Pancreas (tissue), 10 donors: ENCODE measurements at places on chromosomes 12 and 14. TPM values are rescaled to one million over a fixed set of nuclear protein-coding genes. Genes with fewer than 3 reads are reported as not detected.

PRICKLE1 gene
- total RNA-seq = 1.9 TPM

NAV3 gene
- 2.2 TPM for total RNA-seq

KRT2 gene
- total RNA-seq = not detected

CPNE6 gene
- total RNA-seq = not detected

ALG10 gene
- total RNA-seq = 4.9 TPM

PDZRN4 gene
- not detected for total RNA-seq

SERPINA9 gene
- not detected for total RNA-seq

SMCO2 gene
- 0.35 TPM for total RNA-seq

CLEC14A gene
- 3.1 TPM for total RNA-seq

FOXG1 gene
- not detected for total RNA-seq

KCNA5 gene
- 0.95 TPM for total RNA-seq

GRCh38 chr12:83113945-83114344, 427.2 kb downstream of the TMTC2 start:
- no peaks in the 10 kb centered on the region for H3K36me3 ChIP-seq
- no peaks in the 10 kb centered on the region for H3K4me1 ChIP-seq
- H3K27ac ChIP-seq = no peak overlapping the region
- H3K4me3 ChIP-seq = no peak overlapping the region
- no peaks in the 10 kb centered on the region for H3K27me3 ChIP-seq
- no peak for DNase-seq

DNA sequence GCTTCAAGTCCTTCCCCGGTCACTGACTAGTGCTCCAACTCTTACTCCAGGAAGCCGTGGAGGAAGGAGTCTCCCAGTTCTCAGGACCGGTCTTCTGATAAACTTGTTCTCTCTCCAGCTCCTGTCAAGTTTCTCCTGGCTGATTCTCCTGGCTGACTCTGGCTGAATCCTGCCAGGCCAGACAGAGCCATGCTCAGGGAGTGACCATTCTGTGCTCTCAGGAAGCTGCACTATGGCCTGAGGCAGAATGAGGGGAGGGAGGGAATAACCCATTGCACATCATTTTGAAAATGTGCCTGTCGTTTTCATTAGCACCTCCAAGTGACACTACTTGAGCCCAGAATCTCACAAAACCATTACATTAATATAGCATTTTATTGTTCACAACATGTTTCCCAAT, 80.8 kb downstream of the IFNG start:
- H3K36me3 ChIP-seq = no peaks in the 10 kb centered on the region
- no peak for DNase-seq
- H3K4me3 ChIP-seq = no peak overlapping the region
- H3K4me1 ChIP-seq = no peaks in the 10 kb centered on the region
- H3K27me3 ChIP-seq = no peaks in the 10 kb centered on the region

DNA sequence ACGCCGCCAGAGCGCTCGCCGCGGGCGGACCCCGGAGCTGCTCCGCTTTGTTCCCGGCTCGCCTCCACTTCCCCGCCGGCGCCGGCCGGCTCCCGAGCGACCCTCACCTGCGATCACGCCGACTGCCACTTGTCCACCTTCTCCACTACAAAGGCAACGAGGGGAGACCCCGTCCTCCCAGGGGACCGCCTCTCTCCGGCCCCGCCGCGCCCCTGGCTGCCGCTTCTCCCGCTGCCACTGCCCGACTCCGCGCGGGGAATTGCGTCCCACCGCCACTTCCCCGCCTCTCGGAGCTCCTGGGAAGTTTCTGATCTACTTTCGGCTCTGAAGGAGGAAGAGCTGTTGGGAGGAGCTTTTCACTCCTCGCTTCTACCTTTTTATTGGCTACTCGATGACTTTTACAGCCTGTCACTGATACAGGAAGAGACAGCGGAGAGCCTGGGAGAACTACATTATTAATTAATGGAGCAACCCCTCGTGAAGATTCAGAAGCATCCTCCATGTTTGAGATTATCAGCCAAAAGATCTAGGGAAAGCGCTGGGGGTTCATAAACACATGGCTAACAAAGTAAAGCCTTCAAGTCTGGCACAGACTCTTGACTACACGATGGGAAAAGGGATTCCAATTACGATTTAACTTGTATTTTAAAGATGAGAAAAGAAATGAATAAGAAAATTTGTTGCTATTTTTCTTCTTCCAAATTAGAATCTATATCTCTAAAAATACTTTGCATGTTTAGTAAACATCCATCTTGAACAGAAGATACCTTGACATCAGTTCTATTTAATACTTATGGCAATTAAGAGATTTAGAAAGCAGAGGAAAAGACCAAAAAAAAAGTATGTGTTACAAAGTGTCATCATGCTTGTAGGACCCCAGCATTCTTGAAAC, at the start of gene BAZ1A:
BAZ1A (minus strand) TSS at position 330 of the 892 bp plus-strand sequence. CDS start 756 bp downstream, outside the sequence.
- H3K27ac ChIP-seq = peak within 1 kb of the TSS; percentile 97
- no peaks in the 10 kb centered on the region for H3K36me3 ChIP-seq
- no peaks in the 10 kb centered on the region for H3K27me3 ChIP-seq
- peak; percentile 58 for DNase-seq
- peak within 1 kb of the TSS; percentile 78 for H3K4me3 ChIP-seq

DNA sequence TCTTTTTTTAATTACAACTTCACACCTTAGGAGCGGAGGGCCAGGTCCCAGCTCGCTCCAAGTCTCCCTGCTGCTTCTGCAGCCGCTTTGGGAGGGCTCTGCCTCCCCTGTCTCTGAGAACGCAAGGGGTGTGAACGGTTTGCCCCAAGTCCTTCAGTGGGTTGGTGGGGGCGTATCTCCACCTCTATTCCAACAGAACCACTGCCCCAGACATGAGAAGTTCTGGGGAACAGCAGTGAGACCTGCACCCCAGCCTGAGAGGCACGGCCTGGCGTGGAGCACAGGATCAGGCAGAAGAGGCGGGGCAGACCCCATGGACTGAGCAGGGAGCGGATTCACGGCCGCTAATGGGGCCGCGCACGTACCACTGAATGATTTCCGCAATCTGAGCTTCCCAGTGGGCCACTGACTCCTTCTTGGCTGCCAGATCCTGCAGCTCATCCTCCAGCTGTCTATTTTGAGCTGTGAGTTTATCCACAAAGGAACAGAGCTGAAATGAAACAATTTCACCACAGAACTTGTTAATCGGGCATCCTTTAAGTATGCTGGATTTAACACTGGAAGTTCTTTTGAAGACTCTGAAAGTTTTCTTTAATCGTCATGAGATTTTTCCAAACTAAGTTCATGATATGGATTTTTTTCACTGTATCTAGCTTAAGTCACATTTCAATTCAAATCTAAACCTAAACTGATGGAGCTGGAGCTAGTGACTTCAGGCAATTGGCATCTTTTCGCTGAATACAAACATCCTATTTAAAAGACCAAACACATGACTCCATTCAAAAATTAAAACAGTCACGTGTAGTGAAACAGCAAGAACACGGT, 44.4 kb downstream of the AMN start:
- H3K4me1 ChIP-seq = no peaks in the 10 kb centered on the region
- H3K4me3 ChIP-seq = no peak overlapping the region
- no peaks in the 10 kb centered on the region for H3K27me3 ChIP-seq
- no peak overlapping the region for H3K27ac ChIP-seq

DNA sequence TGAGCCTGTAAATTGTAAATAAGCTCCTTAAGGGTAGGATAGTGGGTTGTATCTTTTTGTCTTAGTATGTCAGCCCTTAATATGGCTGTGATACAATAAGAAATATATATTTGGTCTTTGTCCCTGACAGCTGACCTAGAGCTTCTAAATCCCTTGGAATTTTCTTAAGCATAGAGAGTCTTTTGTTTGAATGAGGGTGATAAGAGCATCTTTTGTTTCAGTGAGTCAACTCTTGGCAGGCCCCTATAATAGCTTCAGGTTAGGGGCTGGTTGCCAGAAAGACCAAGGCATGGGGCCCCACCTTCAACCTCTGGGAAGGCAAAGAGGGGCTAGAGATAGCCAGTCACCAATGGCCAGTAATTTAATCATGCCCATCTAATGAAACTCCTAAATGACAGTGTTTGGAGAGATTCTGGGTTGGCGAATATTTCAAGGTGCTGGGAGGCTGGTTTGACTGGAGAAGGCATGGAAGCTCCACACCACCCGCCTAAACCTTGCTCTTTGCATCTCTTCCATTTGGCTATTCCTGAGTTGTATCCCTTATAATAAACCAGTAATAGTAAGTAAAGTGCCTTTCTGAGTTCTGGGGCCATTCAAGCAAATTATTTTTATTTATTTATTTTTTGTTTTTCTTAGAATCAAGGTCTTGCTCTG, 10.5 kb downstream of the PALS1 start:
- no peaks in the 10 kb centered on the region for H3K27me3 ChIP-seq
- no peak overlapping the region for H3K4me3 ChIP-seq
- H3K4me1 ChIP-seq = peaks cover 6% of the 10 kb centered on the region
- no peaks in the 10 kb centered on the region for H3K36me3 ChIP-seq
- no peak overlapping the region for H3K27ac ChIP-seq

DNA sequence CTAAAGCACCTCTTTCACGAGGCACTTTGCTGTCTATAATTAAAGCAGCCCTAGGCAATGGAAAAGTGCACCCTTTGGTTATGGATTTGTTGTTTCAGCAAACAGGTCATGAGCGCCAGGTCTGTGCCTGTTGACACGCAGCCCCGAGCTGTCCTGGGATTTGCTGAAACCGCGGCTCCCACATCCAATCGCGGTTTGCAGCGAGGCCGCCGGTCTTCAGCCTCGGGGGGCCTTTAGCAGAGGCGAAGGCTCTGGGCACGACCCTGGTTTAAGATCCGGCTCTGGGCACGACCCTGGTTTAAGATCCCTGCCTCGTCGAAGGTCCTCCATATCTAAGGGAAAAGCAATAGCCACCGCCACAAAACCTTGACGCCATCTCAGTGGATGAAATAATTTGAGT, 79.2 kb downstream of the GLT1D1 start:
- no peak for DNase-seq
- no peaks in the 10 kb centered on the region for H3K27me3 ChIP-seq
- no peak overlapping the region for H3K4me3 ChIP-seq
- no peaks in the 10 kb centered on the region for H3K4me1 ChIP-seq

DNA sequence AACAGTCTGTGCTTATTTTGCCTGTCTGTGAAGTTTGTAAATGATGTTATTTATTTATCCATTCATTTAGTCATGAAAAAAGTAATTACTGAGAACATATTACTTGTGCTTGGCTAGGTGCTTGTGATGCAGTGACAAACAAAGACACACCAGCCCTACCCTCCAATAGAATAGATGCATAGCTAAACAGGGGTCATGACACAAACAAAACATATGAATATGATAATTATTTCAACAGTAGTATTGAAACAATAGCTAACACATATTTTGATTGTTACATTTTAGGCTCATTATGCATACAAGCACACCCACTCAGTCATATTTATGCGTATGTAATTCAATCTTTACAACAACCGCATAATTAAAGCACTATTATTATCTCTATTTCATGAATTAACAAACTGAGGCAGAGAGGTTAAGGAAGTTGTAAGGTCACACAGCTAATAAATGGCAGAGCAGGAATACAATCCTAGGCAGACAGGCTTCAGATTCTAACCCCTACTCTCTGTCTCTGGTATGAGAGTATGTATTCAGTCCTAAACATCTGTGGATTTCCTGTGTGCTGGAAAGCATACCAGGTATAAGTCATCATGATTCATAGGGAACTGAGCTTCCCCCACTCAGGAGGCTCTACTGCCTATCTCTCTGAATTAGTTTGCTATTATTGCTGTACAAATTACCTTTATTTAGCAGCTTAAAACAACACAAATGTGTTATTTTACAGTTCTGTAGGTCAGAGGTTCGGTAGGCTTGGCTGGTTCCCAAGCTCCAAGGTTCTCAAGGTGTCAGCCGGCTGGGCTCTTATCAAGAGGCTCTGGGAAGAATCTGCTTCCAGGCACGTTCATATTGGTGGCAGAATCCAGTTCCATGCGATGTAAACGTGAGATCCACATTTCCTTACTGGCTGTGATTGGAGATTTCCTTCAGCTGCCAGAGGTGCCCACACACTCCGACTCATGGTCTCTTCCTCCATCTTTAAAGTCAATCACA, 509.4 kb downstream of the GALC start:
- H3K27ac ChIP-seq = no peak overlapping the region
- H3K4me3 ChIP-seq = no peak overlapping the region
- no peaks in the 10 kb centered on the region for H3K36me3 ChIP-seq
- no peak for DNase-seq
- H3K4me1 ChIP-seq = no peaks in the 10 kb centered on the region

GRCh38 chr14:96693987-96694386, 103.2 kb upstream of the VRK1 start:
- no peaks in the 10 kb centered on the region for H3K36me3 ChIP-seq
- H3K27ac ChIP-seq = no peak overlapping the region
- no peak overlapping the region for H3K4me3 ChIP-seq

GRCh38 chr14:50812856-50813543, 18.0 kb downstream of the NIN start:
- no peaks in the 10 kb centered on the region for H3K36me3 ChIP-seq
- DNase-seq = no peak
- H3K4me1 ChIP-seq = no peaks in the 10 kb centered on the region
- H3K27ac ChIP-seq = no peak overlapping the region
- H3K27me3 ChIP-seq = no peaks in the 10 kb centered on the region

- no peak for DNase-seq
- H3K4me1 ChIP-seq = no peaks in the 10 kb centered on the region
- no peaks in the 10 kb centered on the region for H3K36me3 ChIP-seq
- no peaks in the 10 kb centered on the region for H3K27me3 ChIP-seq
- H3K27ac ChIP-seq = no peak overlapping the region
These were observed 191.7 kb downstream of the ALG10B start for GRCh38 chr12:38508246-38508645.

DNA sequence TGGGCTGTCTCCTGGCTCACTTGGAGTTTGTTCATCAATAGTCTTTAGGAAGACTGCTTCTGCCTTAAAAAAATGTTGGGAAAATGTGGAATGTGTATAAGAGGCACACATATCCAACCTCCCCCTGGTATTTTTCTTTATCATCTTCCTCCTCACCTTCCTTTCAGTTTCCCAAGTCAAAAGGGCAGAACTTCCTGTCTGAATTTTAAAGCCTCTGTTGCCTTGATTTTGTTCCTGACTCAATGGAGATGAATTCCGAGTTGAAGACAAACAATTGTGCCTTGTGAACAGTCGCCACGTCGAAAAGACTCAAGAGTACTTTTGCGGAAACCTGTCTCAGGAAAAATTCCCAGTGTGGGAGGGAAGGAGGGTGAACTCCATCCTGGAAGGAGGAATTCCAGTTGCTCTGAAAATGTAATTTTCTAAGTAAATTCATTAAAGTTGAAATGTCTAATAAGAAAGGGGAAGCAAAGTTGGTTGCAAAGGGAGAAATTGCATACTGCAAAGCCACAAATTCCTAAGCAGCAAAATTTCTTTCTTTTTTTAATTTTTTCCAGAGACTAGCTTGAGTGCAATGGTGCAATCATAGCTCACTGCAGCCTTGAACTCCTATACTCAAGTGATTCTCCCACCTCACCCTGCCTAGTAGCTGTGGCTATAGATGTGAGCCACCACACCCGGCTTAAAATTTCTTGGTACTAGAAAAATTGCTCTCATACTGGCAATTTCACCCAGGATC, 50.2 kb upstream of the ELK3 start:
- no peak overlapping the region for H3K4me3 ChIP-seq
- H3K27ac ChIP-seq = no peak overlapping the region
- H3K27me3 ChIP-seq = no peaks in the 10 kb centered on the region
- no peak for DNase-seq
- no peaks in the 10 kb centered on the region for H3K4me1 ChIP-seq

GRCh38 chr14:61575126-61575525, 120.2 kb upstream of the HIF1A start:
- no peak overlapping the region for H3K27ac ChIP-seq
- no peaks in the 10 kb centered on the region for H3K27me3 ChIP-seq
